ENCODE measurements at places on chromosomes 2 and 18. TPM values are rescaled to one million over a fixed set of nuclear protein-coding genes. Genes with fewer than 3 reads are reported as not detected.

DNA sequence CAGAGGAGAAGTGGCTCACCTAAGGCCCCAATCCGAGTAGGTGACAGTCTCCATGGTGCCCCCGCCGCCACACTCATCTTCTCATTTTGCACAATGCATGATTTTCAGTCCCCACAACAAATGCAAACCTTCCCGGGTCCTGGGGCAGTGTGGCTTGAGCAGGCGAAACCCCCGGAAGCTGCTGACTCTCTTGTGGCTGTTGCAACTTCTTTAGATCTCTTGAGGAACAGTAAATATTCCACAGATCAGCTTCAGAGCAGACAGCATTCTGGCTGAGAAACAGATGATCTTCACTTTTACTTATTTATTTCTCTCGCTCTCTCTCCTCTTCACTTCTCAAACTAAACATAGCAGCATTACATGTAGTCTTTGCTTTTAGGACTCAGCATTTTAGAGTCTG is 51.9 kb downstream of the ASAP2 start:
- peaks cover 15% of the 10 kb centered on the region for H3K4me1 ChIP-seq
- H3K4me3 ChIP-seq: no peak overlapping the region
- no peak overlapping the region for H3K27ac ChIP-seq
- no peaks in the 10 kb centered on the region for H3K36me3 ChIP-seq
- DNase-seq: no peak
- no peaks in the 10 kb centered on the region for H3K27me3 ChIP-seq

LRP2 gene
- total RNA-seq: 260 TPM

DNA sequence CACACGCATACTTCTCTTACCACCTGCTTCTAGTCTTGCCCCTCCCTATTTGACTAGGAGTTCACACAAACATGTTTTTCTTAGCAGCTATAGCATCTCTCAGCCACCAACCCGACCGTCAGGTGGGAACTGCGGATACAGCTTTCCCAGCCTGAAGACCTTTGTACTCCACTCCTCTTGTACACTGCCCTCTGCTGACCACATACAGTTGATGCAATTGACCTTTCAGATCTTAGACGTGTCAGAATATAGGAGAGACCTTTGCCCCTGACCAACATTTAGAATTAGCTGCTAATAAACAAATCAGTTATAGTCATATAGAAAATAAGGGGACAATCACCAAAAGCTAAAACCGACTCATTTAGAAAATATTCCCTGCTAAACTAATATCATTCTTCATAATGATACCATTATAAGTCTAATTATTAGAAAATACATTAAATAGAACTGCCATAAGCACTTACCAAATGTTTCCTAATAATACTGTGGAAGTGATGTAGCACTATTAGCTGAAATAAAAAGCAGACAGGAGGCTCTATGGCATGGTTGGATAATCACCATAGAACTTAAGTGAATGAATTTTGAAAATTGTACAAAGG is 208.4 kb downstream of the RAD51AP2 start:
- H3K4me3 ChIP-seq: no peak overlapping the region
- H3K27me3 ChIP-seq: no peaks in the 10 kb centered on the region
- no peaks in the 10 kb centered on the region for H3K4me1 ChIP-seq
- H3K27ac ChIP-seq: no peak overlapping the region
- peak; percentile 78 for DNase-seq

GRCh38 chr2:48601349-48601748 is 16.3 kb upstream of the GTF2A1L start:
- no peak overlapping the region for H3K27ac ChIP-seq
- peak; percentile 59 for DNase-seq
- H3K4me1 ChIP-seq: no peaks in the 10 kb centered on the region
- no peaks in the 10 kb centered on the region for H3K36me3 ChIP-seq
- H3K27me3 ChIP-seq: no peaks in the 10 kb centered on the region
- no peak overlapping the region for H3K4me3 ChIP-seq

BMP10 gene
- not detected for total RNA-seq

- H3K4me3 ChIP-seq: no peak overlapping the region
- no peak for DNase-seq
- H3K27ac ChIP-seq: no peak overlapping the region
- H3K27me3 ChIP-seq: no peaks in the 10 kb centered on the region
- no peaks in the 10 kb centered on the region for H3K36me3 ChIP-seq
These were observed 33.2 kb upstream of the EFHD1 start for GRCh38 chr2:232600053-232600773.

DNA sequence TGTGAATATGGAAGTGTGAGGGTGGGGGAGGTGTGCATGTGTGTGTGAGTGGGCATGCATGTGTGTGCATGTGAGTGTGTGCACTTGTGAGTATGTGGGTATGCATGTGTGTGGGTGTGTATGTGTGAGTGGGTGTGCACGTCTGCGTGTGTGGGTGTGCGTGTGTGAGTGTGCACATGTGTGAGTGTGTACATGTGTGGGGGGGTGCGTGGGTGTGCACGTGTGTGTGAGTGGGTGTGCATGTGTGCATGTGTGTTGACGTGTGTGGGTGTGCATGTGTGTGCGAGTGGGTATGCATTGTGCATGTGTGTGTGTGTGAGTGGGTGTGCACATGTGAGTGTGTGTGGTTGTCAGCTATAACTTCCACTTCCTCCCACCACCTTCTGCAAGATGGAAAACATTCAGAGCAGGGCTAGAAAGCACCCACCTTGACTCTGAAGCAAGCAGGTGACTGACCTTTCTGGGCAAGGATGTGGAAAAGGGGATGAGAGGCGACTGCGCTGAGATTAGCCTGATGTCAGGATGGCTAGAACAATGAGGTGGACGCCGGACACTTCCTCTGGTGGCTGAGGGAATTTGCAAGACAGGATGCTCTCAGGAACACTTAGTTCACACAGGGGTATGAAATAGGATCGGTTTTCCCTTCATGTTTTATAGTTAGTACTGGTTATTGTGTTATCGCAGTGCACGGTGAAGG is 103.6 kb downstream of the ACKR3 start:
- no peak overlapping the region for H3K27ac ChIP-seq
- no peaks in the 10 kb centered on the region for H3K36me3 ChIP-seq
- DNase-seq: no peak
- H3K4me3 ChIP-seq: no peak overlapping the region
- H3K27me3 ChIP-seq: no peaks in the 10 kb centered on the region
- no peaks in the 10 kb centered on the region for H3K4me1 ChIP-seq

PPP1R1C gene
- total RNA-seq: 2.8 TPM

ERBB4 gene
- total RNA-seq: not detected

DNA sequence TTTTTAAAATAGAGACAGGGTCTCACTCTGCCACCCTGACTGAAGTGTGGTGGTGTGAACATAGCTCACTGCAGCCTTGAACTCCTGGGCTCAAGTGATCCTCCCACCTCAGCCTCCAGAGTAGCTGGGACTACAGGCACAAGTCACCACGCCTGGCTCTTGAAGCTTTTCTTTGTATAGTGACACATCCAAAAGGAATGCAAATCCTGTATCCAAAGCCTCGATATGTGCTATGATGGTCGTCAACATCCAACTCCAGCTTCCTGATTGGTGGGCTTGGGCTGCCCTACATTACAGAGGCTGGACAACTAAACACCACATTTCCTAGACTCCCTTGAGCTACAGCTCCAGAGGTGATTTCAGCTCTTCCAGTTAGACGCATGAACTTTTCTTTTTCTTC is 101.7 kb upstream of the PGAP1 start:
- no peak for DNase-seq
- no peak overlapping the region for H3K27ac ChIP-seq
- H3K4me3 ChIP-seq: no peak overlapping the region
- H3K27me3 ChIP-seq: no peaks in the 10 kb centered on the region

DNA sequence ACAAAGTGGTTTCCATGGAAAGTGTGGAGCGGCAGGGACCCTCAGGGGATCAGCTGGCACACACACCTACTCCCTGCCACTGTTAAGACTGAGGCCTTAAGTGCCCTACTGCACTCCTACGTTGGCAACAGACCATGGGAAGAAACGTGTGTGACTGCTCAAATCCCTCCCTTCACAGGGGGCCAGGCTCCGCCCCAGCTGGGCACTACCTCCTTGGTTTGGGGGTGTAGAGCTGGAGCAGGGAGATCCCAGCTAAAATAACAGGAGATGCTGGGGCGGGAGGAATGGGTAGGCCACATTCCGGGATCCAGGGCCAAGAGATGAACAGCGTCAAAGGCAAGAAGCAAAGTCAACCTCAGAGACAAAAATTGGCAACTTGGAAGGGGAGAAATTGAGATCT is 231.0 kb downstream of the EN1 start:
- H3K36me3 ChIP-seq: no peaks in the 10 kb centered on the region
- H3K27me3 ChIP-seq: no peaks in the 10 kb centered on the region
- H3K4me1 ChIP-seq: peaks cover 43% of the 10 kb centered on the region
- H3K4me3 ChIP-seq: no peak overlapping the region

DNA sequence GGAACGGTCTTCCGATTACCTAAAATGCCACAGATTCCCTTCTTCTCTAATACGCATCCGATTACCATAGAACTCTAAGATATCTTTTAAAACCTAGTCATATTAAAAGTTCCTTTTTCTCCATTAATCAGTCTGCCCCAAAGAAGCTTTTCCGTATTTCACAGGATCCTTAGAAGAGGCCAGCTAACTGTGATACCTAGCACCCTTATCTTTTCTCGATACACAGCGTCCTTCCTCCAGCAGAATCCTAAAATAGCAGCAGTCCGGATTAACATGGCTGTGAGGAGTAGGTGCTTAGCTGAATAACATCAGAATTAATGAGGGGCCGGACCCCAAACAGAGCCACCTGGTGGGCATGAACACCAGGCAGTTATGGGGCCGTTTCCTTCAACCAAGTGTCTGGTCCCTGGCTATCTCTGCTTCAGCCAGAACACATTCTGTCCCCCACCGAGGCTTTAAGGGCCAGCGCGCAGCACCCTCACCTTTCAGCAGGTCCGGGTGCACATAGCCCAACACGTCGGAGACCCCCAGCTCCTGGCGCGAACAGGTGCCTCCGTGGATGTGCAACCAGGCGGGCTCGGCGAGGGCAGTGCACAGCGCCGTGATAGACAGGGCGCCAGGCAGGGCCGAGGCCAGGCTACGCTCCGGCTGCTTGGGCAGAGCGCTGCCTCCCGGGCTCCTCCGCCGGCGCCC is 995 bp downstream of the TMEM127 start:
- peak; percentile 35 for DNase-seq
- peak overlapping the region; percentile 67 for H3K27ac ChIP-seq
- no peaks in the 10 kb centered on the region for H3K36me3 ChIP-seq
- peaks cover 40% of the 10 kb centered on the region for H3K4me1 ChIP-seq

GRCh38 chr2:166972418-166972817 is 84.1 kb downstream of the XIRP2 start:
- no peak for DNase-seq
- no peaks in the 10 kb centered on the region for H3K27me3 ChIP-seq
- no peaks in the 10 kb centered on the region for H3K4me1 ChIP-seq
- no peaks in the 10 kb centered on the region for H3K36me3 ChIP-seq
- no peak overlapping the region for H3K4me3 ChIP-seq

METTL21A gene
- total RNA-seq: 31.0 TPM

SFT2D3 gene
- 12.2 TPM for total RNA-seq

- H3K36me3 ChIP-seq: no peaks in the 10 kb centered on the region
- H3K27ac ChIP-seq: no peak overlapping the region
- H3K27me3 ChIP-seq: no peaks in the 10 kb centered on the region
- no peak overlapping the region for H3K4me3 ChIP-seq
These were observed 58.2 kb downstream of the KLHL14 start for GRCh38 chr18:32714571-32715148.

GRCh38 chr2:163626639-163627109 is 109.1 kb downstream of the FIGN start:
- H3K4me1 ChIP-seq: peaks cover 18% of the 10 kb centered on the region
- H3K36me3 ChIP-seq: no peaks in the 10 kb centered on the region
- H3K27me3 ChIP-seq: no peaks in the 10 kb centered on the region
- DNase-seq: peak; percentile 27

GRCh38 chr2:51710222-51710621 is 678.3 kb upstream of the NRXN1 start:
- H3K4me3 ChIP-seq: no peak overlapping the region
- no peaks in the 10 kb centered on the region for H3K36me3 ChIP-seq
- peak; percentile 39 for DNase-seq
- H3K4me1 ChIP-seq: no peaks in the 10 kb centered on the region
- H3K27ac ChIP-seq: no peak overlapping the region

IL36B gene
- total RNA-seq: not detected

CD28 gene
- 0.30 TPM for total RNA-seq

TGFA gene
- total RNA-seq: 0.32 TPM

DNA sequence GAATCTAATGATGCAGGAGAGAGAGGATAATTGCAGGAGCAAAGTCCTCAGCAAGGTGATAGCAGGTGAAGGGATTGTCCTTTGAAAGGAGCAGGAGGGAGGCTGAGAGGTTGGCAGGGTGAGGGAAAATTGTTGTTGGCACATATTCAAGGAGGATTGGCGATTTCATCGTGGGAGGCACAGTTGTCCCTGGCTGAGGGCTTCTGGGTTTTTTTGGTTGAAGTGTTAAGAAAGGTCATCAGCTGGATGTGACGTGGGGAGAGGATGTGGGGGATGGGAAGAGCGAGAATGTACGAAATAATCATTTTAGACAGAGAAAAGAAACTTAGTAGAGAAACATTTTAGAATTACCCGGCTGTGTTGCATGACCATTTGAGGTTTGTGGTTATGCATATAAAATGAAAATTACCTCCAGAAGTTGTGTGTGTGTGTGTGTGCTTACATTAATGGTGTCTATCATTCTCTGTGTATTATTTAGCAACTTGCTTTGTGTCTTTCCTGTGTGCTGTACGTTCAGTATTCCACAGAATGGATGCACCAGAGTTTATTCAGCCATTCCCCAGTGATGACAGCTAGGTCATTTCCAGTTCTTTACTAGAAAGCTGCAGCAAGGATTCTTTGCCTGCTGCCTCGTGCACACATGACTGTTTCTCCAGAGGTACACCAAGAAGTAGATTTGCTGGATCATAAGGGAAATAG is 67.6 kb downstream of the SDC1 start:
- no peaks in the 10 kb centered on the region for H3K36me3 ChIP-seq
- no peak overlapping the region for H3K4me3 ChIP-seq
- H3K27ac ChIP-seq: no peak overlapping the region
- no peaks in the 10 kb centered on the region for H3K27me3 ChIP-seq
- H3K4me1 ChIP-seq: peaks cover 16% of the 10 kb centered on the region

CCDC121 gene
- 4.7 TPM for total RNA-seq

GRCh38 chr2:8367833-8368232 is 314.0 kb upstream of the ID2 start:
- no peaks in the 10 kb centered on the region for H3K27me3 ChIP-seq
- no peak overlapping the region for H3K27ac ChIP-seq
- H3K4me1 ChIP-seq: peaks cover 17% of the 10 kb centered on the region
